ENCODE measurements at places on chromosomes 7 and 10.

DNA sequence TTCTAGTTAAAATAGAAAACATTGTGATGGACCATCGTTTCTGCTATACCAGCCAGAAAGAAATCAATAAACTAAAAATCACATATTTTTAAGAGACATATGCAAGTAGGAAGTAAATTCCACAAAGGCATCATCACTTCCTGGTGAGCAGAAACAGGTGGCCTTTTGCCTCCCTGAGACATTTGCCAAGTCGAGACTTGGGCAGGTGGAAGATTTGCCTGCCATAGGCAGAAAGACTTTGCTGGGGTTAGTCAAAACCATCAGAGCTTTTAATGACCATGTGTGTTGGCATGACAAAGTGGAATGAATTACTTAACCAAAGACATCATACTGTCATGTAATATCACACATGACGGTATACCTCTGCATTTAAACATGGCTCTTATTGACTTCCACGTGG lies 66.0 kb upstream of the FGL2 start:
- no peak for DNase-seq

DNA sequence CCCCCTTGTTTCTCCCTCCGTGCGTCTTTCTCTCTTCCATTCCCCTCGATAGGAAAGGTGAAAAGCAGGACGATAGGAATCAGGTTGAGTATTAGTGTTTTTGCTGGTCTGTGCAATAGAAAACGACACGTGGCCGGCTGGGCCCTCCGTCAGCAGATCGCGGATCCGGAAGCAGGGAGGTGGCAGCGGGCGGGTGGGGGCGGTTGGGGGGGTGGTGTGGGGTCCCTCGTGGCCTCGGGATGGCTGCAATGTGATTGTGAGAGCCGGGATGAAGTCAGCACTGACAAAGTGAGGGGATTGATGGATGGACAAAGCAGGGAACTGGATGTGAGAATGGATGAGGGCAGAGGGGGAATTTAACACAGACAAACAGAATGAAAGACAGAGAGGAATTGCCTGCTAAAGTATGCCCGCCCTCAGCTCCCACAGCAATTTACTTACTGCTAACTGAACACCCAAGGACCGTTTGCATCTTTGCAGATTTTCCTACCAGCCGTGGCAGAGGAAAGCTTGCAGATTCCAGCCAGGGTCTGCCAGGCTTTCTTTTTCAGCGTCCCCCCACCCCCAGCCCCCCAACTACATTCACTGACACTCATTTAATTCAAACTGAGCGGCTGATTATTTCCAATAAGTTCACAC lies 280.9 kb downstream of the LRMDA start:
- DNase-seq: no peak

- DNase-seq: no peak
These were observed 230.8 kb downstream of the SKAP2 start for GRCh38 chr7:26633557-26633956.

DNA sequence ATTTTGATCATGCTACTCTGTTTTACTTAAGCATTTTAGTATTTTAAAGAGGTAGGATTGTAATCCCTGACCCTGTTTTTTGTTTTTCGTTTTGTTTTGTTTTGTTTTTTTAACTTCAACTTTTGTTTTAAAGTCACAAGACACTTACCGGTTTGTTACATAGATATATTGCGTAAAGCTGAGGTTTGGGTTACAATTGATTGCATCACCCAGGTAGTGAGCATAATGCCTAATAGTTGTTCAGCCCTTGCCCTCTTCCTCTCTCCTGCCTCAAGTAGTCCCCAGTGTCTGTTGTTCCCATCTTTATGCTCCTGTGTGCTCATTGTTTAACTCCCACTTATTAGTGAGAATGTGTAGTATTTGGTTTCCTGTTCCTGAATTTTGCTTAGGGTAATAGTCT lies 93.1 kb upstream of the TEX47 start:
- no peak for DNase-seq

- no peak for DNase-seq
These were observed 286.5 kb upstream of the LRRTM3 start for GRCh38 chr10:66639371-66639770.

DNA sequence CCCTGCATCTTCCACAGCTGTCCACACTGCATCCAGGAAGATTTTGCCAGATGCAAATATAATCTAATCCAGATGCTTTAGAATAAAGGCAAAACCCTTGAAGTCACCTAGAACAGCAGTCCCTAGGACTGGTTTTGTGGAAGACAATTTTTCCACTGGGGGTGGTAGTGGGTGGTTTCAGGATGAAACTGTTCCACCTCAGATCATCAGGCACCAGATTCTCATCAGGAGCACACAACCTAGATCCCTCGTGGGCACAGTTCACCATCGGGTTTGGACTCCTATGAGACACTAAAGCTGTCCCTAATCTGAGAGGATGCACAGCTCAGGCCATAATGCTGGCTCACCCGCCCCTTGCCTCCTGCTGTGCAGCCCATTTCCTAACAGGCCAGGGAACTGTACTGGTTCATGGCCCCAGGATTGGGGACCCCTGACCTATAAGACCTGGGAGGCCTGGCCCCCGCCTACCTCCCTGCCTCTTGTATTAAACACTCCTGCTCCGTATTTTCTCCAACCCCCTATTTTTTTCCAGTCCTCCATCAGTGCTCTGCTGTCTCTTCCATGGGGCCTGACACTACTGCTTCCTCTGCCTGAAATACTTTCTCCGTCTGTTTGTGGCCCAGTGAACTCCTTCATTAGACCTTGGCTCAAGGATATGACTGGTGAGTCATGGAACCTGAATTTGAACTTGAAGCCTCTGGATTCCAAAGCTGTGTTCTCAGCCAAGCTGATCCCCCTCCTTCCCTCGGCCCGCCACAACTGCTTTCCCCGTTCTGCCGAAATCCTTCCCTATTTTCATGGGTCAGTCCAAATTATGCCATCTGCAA lies 79.9 kb upstream of the RHEB start:
- DNase-seq: peak; percentile 68
